Activated CD4-positive, alpha-beta T cell treated with anti-CD3 and anti-CD28 coated beads, Interleukin-2, amount 10 ng/mL, durations not matched to agents 7 days and 5 days (primary cell): ENCODE measurements at places on chromosomes 2 and 18. TPM values are rescaled to one million over a fixed set of nuclear protein-coding genes. Genes with fewer than 3 reads are reported as not detected.

MOB1A gene
- 163 TPM for total RNA-seq

- DNase-seq = no peak
Observed at GRCh38 chr2:100137866-100138570, 4.4 kb downstream of the AFF3 start.

DNA sequence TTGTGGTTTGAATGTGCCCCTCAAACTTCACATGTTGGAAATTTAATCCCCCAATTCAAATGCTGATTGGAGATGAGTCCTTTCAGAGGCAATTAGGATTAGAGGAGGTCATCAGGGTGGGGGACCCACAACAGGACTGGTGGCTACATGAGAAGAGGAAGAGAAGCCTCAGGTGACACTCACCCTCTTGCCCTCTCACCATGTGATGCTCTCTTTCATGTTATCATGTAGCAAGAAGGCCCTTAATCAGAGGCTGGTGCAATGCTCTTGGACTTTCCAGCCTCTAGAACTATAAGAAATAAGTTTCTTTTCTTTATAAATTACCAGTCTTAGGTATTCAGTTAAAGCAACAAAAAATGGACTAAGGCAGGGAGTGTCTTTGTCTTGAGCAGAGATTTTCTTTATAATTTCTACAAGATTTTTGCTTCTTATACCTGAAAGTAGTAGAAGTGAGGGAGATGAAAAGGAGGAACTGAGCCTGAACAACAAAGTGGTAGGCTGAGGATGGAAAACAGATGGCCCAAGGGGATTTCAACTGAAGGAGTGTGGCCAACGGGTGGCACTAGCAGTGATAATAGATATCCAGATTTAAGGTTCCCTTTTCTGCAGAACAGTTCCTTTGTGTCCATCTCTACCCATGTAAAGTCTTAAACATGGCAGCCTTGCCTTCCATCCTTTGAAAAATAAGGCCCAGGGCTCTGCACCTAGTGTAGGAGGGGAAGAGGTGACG lies 49.2 kb upstream of the TGIF1 start:
- no peak for DNase-seq

GRCh38 chr18:49444581-49444980 lies 15.9 kb downstream of the DYM start:
- DNase-seq = no peak

CHRNG gene
- total RNA-seq = not detected

DNA sequence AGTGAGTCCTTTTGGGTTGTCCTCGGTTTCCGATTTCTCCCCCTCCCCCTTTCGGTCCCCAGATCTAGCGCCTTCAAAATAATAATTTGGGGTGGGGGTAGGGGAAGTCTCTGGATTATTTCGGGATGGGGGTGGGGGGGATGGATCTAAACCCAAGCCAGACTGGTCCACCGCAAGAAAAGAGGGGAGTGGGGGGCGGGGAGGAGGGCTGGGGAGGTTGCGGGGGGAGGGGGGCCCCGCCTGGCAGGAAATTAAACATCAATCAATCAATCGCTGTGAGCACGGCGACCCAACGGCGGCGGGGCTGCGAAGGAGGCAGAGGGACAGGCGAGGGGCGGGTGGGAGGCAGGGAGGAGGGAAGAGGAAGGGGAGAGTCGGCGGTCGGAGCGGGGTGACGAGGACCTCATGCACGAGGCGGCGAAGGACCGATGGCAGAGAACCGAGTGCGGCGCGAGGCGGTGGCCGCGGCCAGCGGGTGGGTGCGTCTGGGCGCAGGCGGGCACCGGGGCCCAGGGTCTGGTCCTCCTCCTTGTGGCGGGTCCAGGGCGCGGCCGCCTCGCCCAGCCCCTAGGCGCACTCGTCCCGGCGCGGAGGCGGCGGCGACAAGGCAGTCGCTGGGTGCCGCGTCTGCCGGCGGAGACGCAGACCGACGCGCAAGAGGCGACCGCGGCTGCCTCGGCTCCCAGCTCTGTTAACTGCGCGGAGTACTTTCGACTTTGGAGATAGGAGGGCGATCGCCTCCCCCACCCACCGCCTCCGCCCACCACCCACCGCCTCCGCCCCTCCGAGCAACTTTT lies 468 bp upstream of the SATB2 start:
- DNase-seq = no peak

CCDC68 gene
- not detected for total RNA-seq

IL36A gene
- not detected for total RNA-seq

GRCh38 chr2:159052157-159052601 lies 83.7 kb downstream of the TANC1 start:
- DNase-seq = no peak

- no peak for DNase-seq
Observed at GRCh38 chr2:54573537-54573919, 117.4 kb downstream of the SPTBN1 start.
